Smooth muscle cell of the brain vasculature (primary cell): ENCODE measurements at places on chromosomes 7 and 10.

- no peak for DNase-seq
These were observed 1.7 kb downstream of the ZEB1 start for GRCh38 chr10:31320550-31321211.

GRCh38 chr7:142385491-142386340, 127.9 kb upstream of the PRSS58 start:
- peak; percentile 20 for DNase-seq

DNA sequence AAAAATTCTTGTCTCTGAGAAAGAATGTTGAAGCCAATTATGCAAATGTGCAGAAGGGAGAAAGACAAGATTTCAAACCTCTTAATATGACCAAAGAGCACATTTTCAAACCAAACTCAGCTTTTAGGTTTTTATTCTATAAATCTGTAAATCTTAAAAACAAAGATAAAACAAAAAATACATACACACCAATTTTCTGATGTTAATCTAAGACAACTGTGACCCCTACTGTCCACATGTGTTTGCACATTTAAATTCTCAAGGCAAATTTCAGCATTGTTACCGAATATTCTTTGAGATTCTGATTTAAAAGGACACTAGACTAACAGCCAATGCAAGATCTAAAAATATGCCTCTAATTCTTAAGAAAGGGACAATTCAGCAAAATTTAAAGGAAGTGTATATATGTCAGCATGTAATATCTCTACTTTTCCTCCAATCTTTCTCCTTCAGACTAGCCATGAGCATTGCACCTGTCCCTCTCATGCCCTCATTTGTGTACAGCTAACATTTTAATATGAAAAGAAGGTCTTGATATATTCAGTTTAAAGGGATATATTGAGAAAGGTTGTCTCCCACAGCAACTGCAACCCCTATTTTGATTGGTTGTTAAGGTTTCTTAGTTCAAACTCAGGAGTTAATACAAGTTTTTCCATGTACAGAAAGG, 417.9 kb downstream of the IPMK start:
- no peak for DNase-seq

DNA sequence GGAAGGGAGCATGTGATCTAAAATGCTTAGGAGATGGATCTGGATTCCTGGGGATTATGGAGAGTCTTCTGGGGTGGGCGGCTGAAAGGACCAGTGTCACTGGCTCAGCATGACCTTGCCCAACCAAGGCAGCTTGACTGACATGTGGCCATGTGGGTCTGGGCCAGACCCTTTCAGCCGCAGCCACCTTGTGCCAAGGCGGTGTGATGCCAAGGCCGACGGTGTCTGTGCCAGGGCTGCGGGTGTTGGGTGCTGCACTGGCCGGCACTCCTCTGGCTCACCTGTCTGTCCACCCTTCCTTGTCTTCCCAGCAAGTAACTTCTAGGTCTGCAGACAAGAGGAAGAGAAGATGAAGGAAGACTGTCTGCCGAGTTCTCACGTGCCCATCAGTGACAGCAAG, 8.8 kb downstream of the DEPP1 start:
- no peak for DNase-seq

DNA sequence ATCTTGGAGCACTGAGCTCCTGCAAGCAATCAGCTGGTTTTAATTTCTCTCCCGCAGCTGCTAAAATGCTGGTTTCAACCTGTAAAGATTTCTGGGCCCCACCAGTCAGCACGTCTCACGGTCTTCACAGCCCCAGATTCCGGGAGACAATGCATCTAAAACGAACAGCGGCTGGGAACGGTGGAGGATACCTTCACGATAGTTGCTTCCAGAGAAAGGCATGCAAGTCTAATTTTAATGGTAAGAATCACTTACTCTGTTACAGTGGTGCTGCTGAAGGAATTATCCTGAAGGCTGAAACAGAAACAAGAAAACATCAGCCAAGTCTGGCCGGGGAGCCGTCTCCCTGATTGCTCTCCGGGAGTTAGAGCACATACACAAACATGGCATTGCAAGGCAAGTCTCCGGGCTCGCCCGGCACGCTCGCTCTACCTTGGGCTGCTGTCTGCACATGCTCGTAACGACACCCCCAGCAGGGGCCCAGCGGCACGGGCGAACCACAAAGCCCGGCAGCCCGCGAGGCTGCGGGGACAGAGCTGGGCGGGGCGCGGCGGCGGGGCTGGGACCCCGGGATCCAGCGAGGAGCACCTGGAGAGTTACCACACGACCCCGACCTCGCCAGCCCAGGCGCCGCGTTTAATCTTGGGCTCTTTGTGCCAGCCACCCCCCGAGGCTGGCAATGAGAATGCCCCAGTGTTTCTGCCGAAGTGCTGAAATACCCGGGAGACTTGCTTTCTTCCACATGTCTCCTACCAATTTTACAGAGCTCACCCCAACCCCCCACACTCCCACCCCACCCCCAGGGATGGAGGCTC, at the start of gene FAM13C:
TSS of gene FAM13C (minus strand) at position 406 of the 815 bp plus-strand sequence. CDS start at position 317, 89 bp downstream.
- no peak for DNase-seq

DNA sequence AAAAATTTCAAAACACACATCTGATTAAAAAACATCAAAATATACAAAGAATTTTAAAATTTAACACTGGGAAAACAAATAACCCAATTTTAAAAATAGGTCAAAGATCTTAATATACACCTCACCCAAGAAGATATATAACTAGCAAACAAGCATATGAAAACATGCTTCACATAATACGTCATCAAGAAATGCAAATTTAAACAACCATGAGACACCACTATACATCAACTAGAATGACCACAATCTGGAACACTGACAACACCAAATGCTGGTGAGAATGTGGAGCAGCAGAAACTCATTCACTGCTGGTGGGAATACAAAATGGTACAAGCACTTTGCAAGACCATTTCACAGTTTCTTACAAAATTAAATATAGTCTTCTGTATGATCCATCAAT, 498.4 kb downstream of the IPMK start:
- DNase-seq, result no peak

DNA sequence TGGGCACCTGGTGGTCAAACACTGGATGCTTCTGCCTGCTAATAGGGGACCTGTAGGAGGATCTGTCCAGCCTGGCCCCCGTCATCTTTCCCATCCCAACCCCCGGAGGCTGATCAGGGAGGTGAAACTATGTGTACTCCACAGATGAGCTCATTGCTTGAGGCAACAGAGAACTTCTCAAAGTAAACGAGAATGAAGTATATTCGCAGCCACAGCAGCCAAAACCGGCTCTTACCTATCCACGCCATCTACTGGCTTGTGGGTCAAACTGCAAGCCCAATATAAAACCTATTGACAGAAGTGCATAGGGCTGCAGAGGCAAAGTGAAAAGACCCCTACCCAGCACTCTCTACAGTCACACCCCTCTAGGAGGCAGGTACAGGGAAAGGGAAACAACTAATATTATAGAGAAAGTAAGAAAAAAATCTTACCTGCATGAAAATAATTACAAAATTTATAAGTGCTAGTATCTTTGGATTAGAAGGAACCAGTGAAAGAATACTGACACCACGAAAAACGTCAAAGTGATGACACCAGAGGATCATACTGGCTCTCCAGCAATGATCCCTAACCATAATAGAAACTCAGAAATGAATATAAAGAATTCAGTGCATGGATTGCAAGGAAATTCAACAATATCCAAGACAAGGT, 973.5 kb downstream of the ANKRD7 start:
- DNase-seq, result peak; percentile 9

GRCh38 chr10:103551619-103552602, 58.4 kb downstream of the NEURL1 start:
- no peak for DNase-seq

DNA sequence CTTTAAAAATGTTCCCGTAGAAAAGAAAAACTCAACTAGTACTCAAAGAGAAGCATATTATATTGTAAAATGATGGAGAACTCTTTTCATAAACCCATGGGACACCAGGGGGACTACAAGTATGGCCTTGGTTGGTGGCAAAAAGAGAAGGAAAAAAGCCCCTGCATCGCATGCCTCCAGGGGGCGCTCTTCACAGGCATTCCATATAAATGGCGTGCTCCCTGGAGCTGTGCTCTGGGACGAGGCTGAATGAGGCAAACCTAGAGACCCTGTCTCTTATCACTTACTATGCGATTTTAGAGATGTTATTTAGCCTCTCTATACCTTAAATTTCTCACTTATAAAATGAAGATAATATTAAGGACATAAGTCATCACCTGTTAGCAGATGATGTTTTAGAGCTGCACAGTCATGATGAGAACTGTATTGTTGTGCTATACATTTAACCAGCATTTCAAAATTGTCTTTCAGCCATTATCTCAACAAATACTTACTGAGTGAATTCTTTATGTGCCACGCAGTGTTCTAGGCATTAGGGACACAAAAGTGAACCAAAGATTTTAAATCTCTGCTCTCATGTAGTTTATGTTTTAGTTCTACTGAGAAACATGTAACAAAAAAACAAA, 105.8 kb downstream of the ARHGAP21 start:
- peak; percentile 26 for DNase-seq

DNA sequence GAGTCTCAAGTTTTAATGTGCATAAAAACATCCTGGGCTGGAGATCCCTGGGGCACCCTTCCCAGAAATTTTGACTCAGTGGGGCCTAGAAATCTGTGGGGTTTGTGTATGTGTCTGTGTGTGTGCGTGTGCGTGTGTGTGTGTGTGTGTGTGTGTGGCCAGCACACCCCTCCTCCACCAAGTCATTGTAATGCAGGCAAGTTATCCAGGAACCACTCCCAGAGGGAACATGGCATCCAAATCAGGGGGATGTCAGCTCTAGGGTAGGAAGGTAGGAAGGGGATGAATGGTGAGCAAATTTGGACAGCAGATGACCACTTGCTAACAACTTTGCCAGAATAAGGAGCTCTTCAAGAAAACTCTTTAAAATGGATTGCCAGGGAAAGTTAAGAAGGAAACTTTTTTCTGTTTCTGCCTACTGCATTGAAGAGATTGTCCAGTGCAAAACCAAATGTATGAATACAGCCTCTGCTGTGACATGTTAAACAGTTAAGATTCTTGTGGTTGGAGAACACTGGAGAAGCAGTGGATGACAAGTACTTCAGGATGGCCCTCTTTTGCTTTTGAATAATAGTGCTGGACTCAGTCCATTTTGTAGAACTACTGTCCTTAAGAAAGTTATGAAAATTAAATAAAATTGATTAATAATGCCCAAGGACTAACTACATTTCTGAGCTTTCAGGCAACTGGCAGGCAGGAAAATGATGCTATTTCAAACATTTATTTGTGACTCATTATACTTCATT, 12.3 kb downstream of the STAMBPL1 start:
- DNase-seq, result no peak

DNA sequence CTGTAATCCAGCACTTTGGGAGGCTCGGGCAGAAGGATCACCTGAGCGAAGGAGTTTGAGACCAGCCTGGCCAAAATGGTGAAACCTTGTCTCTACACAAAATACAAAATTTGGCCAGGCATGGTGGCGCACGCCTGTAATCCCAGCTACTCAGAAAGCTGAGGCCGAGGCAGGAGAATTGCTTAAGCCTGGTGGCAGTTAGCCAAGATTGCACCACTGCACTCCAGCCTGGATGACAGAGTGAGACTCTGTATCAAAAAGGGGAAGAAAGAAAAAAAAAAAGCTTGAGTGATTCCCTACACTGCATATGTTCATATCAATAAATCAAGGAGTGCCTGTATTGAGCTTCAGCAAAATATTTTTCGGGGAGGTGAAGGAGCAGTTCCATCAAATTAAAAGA, 45.8 kb upstream of the SRRM3 start:
- no peak for DNase-seq

DNA sequence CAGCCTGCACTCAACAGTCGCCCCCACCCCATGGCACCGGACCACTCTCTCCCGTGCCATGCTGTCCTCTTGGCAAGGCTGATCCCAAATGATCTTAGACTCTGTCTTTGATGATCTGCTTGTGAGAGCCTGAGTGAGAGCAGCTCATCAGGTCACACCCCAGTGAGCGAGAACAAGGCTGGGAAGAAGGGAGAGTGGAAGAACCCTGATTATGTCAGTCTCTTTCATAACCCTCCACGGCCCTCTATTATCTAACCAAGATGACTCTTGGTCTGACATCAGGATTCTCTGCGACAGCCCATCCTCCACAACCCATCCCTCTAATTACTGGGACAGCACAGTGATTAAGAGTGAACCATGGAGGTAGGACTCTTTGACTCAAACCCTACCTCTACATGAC, 53.1 kb upstream of the C7orf33 start:
- no peak for DNase-seq

DNA sequence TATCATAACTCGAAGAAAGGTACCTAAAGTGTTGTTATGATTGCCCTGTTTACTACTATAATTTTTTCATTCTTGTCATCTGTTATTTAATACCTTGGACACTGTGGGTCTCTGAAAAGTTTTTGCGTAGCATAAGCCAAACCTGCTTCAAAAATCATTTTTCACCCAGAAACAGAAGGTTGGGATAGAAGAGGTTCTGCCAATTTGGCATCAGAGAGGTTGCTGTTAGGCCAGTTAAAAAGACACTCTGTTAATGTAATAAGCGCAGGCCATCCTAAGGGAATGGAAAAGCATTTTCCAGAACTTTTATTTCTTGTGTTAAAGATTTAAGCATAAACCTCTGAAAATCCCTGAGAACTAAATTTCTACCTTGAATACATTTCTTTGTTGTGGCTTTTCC, 212.2 kb downstream of the BMPER start:
- no peak for DNase-seq

GRCh38 chr7:138097064-138097741, 20.9 kb downstream of the AKR1D1 start:
- DNase-seq, result no peak

DNA sequence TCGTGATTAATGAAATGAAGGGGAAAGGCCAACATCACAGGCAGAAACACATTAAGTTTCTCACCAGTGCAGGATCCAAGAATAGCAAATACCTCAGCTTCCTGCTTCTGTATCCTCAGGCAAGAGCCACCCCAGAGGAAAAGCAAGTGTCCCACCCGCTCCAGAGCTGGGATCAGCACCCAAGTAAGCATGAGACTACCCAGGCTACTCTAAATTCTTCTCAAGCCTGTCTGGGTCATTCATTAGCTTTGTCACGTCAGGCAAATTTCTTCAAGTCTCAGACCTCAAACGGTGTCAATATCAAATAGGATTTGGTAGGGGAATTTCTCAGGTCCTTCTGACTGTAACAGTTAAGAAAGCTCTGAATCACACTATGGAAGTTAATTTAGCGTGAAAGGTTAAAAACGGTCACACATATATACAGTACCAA, 59.0 kb downstream of the GNA12 start:
- DNase-seq, result no peak

- no peak for DNase-seq
These were observed 148.9 kb downstream of the ARID5B start for GRCh38 chr10:62050346-62050892.

DNA sequence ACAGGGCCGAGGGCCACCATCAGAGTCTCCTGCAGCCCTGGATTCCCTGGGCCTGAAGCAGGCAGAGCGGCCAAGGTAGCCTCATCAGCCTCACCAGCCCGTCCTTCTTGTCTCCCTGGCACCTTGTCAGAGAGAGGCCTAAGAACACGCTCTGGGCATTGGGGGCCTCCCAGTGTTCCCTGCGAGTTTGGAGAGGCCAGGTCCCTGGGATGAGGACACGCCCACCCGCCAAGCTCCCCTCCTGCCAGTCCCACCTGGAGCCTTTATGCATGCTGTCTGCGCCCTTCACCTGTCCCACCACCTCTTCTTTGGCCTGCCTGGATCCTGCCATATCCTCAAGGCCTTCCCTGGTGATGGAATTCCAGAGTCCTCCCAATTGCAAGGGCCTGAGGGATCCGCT, 69.2 kb downstream of the LHPP start:
- DNase-seq, result no peak
